ENCODE measurements at places on chromosomes 5 and 9.

DNA sequence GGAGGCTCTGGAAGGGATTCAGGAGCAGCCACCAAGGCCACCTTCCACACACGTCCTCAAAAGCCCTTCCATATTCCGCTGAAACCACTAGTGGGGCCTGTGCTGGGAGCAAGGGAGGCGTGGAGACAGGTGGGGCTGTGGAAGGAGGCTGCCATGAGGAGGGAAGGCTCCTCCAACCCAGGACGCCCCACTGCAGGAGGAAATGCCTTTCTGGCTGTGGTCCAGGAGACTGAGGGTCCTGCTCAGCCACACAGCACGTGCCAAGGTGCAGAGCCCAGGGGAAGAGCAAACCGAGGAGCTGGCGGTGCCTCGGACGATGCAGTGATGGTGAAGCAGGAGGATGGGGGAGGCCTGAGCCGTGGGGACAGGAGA lies 49.5 kb downstream of the ADAMTS2 start:
- H3K4me1 ChIP-seq: no peaks in the 10 kb centered on the region
- DNase-seq: no peak
- no peak overlapping the region for H3K4me3 ChIP-seq
- H3K27me3 ChIP-seq: peaks cover 5% of the 10 kb centered on the region
- H3K36me3 ChIP-seq: no peaks in the 10 kb centered on the region

- no peaks in the 10 kb centered on the region for H3K36me3 ChIP-seq
- DNase-seq: no peak
- peaks cover 14% of the 10 kb centered on the region for H3K27me3 ChIP-seq
- no peaks in the 10 kb centered on the region for H3K4me1 ChIP-seq
- no peak overlapping the region for H3K4me3 ChIP-seq
These were observed 149.7 kb upstream of the FBXL17 start for GRCh38 chr5:108531367-108532128.

DNA sequence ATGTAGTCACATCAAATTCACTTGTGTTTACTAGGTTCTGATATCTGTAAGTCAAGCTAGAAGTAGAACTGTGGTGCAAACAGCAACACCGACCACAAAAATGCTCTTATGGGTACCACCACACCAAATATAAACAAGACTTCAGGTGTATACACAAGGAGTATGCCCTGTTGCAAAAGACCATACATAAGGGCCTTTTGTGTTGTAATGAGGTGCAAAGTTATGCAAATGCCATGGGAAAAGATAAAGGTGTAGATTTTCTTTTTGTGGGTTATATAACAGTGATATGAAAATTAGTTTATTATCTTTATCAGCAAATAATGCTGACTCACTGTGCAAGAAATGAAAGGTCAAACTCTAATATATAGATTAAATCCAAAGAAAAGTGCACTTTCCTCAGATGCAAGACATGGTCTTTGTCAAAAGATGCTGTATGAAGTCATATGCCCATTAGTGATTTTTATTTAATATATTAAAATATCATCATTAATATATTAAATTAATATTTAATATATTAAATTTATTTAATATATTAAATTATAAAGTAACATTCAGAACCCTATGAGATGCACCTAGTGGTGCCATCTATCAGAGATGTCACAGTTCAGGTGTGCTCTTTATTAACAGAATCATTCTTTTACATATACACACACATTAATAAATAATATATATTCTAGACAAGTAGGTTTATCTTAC lies 26.7 kb upstream of the ALDH1A1 start:
- H3K36me3 ChIP-seq: no peaks in the 10 kb centered on the region
- H3K27ac ChIP-seq: no peak overlapping the region
- no peaks in the 10 kb centered on the region for H3K4me1 ChIP-seq
- no peaks in the 10 kb centered on the region for H3K27me3 ChIP-seq

- no peak overlapping the region for H3K4me3 ChIP-seq
- H3K27ac ChIP-seq: no peak overlapping the region
- peaks cover 11% of the 10 kb centered on the region for H3K27me3 ChIP-seq
- peaks cover 2% of the 10 kb centered on the region for H3K4me1 ChIP-seq
- H3K36me3 ChIP-seq: no peaks in the 10 kb centered on the region
- DNase-seq: no peak
These were observed 90.1 kb downstream of the ZFAND5 start for GRCh38 chr9:72274916-72275315.

DNA sequence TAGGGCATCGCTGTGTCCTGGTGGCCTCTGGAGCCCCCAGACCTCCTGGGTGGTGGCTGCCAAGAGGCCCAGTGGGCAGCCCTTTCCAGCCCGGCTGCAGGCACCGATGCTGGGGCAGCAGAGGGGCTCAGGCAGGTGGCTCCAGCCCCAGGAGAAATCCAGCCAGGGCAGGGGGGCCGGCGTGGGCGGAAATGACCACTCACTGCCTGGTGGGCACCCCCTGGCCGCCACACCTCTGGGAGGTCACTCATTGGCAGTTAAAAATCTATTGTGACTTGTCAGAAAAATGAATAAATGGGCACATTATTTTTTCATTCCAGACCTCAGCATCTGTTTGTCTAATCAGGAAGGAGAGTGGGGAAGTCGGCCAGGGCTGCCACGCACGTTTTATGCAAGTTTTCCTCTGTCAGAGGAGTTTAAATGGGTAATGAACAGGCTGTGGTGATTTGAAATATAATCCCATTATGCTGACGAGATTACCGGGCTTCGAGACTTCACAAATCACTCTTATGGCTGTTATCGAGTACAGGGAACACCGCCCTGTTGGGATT lies 171.9 kb downstream of the GAPVD1 start:
- no peaks in the 10 kb centered on the region for H3K4me1 ChIP-seq
- H3K4me3 ChIP-seq: no peak overlapping the region
- H3K27me3 ChIP-seq: no peaks in the 10 kb centered on the region
- H3K36me3 ChIP-seq: peaks cover 23% of the 10 kb centered on the region

DNA sequence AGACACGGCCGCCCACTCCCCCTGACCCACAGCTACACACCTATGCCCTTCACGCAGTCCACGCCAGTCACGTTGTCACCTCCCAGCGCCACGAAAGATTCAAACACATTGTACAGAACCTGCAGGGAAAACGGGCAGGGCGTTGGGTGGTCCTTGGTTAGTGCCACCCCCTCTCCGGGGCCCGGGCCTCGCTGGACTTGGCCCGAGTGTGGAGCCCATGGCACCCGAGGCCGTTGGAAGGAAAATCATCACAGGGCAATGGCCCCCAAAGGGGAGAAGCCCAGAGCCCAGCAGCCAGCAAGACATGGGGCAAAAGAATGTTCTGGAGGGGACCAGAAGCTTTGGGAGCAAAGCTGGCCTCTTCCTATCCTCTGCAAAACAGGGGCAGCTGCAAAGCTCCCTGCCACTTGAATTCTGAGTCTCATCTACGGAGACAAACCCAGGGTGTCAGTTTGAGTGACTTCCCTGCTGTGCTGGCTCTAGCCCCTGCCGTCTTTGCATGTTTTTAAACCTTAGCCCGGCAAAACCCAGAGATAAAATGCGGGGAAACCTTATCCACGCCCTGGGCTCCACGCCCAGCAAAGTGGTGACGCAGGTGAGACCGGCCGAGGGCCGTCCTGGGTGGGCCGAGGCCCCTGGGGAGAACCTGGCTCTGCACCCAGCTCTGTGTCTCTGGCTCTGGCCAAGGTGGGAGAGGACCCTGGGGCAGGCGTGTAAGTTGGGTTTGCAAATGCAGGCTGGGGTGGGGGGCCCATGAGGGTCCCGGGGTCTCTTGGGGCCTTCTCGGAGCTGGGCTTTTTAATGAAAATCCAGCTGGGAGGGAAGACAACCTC lies 38.9 kb downstream of the SLC9A3 start:
- H3K27me3 ChIP-seq: peaks cover 30% of the 10 kb centered on the region
- DNase-seq: no peak
- H3K4me1 ChIP-seq: peaks cover 19% of the 10 kb centered on the region
- H3K36me3 ChIP-seq: peaks cover 8% of the 10 kb centered on the region
- no peak overlapping the region for H3K4me3 ChIP-seq
- H3K27ac ChIP-seq: no peak overlapping the region

DNA sequence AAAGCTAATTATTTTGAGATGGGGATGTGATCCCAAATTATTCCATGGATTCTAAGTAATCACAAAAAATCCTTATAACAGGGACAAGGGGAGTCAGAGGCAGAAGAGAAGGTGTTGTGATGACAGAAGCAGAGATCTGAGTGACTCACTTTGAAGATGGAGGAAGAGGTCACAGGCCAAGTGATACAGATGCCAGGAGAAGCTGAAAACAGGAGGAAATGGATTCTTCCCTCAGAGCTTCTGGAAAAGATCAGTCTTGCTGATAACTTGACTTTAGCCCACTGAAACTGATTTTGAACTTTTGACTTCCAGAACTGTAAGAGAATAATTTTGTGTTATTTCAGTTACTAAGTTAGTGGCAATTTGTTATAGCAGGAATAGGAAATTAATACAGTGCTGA lies 105.3 kb downstream of the GCNT1 start:
- H3K27ac ChIP-seq: peak overlapping the region; percentile 3
- no peak overlapping the region for H3K4me3 ChIP-seq
- H3K4me1 ChIP-seq: peaks cover 34% of the 10 kb centered on the region
- H3K36me3 ChIP-seq: peaks cover 10% of the 10 kb centered on the region
- no peak for DNase-seq

DNA sequence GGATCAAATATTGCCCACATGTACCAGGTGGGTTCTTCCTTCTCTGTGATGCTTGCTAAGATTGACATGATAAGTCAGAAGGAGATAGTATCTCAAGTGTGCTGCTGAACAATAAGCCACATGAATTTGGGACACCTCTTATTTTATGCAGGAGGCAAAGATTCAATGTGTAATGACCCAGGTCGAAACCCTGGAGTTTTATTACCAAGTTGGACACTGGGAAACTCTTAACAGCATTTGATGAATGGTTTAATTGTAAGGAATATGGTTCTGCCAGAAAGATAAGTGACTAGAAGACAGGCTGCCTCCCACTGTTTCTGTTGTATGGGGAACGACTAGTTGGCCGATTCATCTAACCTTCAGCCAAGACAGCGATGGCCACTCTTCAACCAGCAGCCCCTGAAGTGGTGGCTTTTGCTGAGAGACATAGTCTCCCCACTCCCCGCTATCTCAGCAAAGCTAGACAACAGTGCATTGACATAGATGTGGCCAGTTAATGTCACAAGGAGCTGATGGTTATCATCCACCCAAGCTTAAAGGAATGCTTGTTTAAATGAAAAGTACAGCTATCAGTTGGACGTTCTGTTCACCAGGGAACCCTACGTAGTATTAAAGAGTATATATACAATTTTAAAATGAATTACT lies 407.7 kb downstream of the KDM4C start:
- no peak overlapping the region for H3K4me3 ChIP-seq
- no peak for DNase-seq
- no peak overlapping the region for H3K27ac ChIP-seq

DNA sequence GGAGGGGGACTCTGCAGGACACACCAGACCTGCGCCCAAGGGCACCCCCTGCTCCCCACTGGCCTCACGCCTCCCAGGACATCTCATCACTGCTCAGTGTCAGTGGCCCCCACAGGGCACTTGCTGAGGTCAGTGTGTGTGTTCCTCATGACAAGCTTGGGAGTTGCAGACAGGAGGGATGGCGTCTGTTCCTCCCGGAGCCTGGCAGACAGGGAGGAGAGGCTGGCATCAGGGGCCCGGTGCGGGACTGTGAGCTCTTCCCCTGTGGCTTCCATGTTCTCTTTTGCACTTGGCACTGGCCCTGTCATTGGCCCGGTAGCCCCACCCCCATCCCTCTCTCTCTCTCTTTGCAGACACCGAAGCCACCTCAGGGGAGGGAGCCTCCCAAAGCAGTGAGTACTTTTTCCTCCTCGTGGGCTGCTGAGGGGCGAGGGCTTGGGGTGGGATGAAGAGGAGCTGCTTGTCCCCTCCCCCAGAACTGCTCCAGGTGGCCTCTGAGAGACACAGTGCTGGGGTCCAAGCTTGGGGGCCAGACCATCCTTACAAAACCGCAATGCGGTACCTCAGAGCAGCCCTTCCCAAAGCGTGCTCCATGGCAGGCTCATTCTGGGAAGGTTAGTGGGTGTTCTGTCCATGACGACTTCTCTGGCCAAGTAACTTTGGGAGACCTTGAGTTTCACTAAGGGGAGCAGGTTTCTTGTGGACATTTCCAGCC lies 75.7 kb downstream of the AMBP start:
- peaks cover 4% of the 10 kb centered on the region for H3K4me1 ChIP-seq
- no peaks in the 10 kb centered on the region for H3K36me3 ChIP-seq
- no peak overlapping the region for H3K4me3 ChIP-seq
- no peak for DNase-seq
- no peak overlapping the region for H3K27ac ChIP-seq

DNA sequence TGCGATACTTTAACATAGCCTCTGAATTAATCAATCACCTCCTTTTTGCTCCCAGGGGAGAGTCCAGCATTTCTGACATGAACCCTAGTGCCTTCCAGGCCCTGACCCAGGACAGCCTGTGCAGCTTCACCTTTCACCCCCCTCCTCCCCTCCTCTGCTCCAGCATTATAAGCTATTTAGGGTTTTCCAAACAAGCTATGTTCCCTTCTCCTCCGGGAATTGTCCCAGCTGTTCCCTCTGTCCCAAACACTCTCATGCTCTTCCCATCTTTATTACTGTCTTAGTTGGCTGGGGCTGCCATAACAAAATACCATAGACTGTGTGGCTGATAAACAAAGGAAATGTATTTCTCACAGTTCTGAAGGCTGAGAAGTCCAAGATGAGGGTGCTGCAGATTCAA lies 161.5 kb downstream of the EBF1 start:
- peaks cover 83% of the 10 kb centered on the region for H3K4me1 ChIP-seq
- peak overlapping the region; percentile 65 for H3K27ac ChIP-seq
- no peak for DNase-seq
- H3K4me3 ChIP-seq: no peak overlapping the region
- no peaks in the 10 kb centered on the region for H3K27me3 ChIP-seq

DNA sequence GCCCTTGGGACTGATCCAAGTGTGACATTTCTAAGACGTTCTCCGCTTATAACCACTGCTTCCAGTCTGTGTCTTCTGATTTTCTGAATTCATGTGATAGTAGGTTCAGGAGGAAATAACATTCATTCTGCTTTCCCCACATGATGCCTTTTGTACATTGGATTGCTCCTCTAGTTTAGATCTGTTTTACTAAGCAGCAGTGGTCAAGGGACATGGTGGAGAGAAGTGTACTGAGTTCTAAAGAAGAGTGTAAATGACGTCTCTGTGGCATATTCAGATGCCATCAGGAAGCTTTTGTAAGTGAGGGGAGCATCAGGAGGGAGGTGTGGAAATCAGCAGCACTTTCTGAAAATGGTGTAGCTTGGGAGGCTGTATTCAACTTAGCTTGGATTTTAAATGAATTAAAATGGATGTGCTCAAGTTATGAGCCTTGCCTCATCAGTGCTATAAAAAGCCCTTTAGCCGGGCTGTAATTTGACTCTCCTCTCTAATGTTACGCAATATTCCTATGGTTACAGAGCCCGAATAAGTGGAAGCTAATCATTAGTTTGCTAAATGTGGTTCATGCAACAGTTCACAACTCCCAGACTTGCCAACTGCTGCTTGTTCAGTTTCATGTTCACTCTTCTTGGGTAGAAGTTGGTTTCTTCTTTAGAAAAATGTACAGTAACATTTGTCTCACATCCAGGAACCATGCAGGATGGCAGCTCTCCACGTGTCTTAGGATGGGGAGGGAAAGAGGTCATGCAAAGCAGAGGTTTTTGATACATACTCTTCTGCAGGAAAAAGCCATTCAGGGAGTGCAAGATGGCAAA lies 281.3 kb downstream of the ARHGAP26 start:
- H3K4me1 ChIP-seq: peaks cover 24% of the 10 kb centered on the region
- no peak overlapping the region for H3K27ac ChIP-seq
- H3K27me3 ChIP-seq: no peaks in the 10 kb centered on the region
- no peak overlapping the region for H3K4me3 ChIP-seq
- H3K36me3 ChIP-seq: no peaks in the 10 kb centered on the region
